Motor neuron (in vitro differentiated cells): ENCODE measurements at places on chromosomes 16 and 17. TPM values are rescaled to one million over a fixed set of nuclear protein-coding genes. Genes with fewer than 3 reads are reported as not detected.

- ATAC-seq, result no peak
Measured at GRCh38 chr16:78353640-78354275, 254.3 kb downstream of the WWOX start.

- peak; percentile 86 for ATAC-seq
Measured at GRCh38 chr16:67279296-67280089, at the start of gene PLEKHG4. TSS of gene PLEKHG4 (plus strand) at chr16:67279532. CDS start at chr16:67280045, 513 bp downstream.

DNA sequence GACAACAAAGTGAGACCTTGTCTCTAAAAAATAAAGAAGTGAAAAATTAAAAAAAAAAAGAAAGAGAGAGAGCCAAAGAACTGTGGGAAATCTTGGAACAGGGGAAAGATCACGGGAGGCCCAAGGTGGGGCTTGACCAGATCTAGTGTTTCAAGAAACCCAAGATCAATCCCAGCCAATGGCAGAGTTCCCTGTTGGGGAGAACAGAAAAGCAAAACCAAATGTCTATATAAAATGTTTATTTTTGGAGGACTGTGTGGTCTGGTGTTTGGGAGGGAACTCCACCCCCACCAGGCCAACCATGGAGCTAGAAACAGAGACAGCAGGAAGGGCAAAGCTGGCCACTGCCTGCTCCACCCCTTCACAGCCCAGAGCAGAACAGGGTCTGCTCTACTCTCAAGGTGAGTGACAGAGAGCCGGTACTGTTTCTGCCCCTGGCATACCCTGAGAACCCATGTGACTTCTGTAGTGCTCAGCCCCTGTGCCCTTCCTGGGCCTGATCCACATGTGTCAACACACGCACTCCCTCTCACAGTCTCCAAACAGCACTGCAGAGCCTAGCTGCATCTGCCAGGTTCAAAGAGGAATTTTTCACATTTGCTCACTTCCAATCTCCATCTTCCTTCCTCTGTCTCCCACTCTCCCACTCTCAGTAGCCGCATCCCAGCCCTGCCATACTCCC lies 3.7 kb downstream of the TMEM101 start:
- no peak for ATAC-seq

DNA sequence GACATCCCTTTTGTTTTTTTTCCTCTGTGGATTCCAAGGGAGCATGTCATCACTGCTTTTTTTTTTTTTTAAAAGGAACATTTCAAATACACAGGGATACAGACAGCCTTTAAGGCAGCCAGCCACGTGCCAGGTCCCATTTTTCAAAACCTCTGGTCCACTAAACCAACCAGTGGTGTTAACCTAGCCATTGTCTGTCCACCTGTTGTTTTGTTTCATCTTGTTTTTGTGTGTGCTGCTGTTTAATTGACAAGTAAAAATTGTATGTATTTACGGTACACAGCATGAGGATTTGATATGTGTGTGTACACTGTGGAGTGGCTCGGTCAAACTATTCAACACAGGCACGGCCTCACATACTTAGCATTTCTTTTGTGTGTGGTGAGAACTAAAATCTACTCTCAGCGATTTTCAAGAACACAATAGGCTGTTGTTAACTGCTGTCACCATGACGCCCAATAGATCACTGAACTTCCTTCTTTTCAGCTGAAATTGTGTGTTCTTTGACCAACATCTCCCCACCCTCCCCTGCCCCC lies 19.2 kb downstream of the TMEM114 start:
- ATAC-seq, result peak; percentile 87

GRCh38 chr16:31488468-31489297 lies 5.8 kb downstream of the SLC5A2 start:
- ATAC-seq, result no peak

- peak; percentile 27 for ATAC-seq
Measured at GRCh38 chr16:1082952-1083675, 10.6 kb downstream of the SSTR5 start.

DNA sequence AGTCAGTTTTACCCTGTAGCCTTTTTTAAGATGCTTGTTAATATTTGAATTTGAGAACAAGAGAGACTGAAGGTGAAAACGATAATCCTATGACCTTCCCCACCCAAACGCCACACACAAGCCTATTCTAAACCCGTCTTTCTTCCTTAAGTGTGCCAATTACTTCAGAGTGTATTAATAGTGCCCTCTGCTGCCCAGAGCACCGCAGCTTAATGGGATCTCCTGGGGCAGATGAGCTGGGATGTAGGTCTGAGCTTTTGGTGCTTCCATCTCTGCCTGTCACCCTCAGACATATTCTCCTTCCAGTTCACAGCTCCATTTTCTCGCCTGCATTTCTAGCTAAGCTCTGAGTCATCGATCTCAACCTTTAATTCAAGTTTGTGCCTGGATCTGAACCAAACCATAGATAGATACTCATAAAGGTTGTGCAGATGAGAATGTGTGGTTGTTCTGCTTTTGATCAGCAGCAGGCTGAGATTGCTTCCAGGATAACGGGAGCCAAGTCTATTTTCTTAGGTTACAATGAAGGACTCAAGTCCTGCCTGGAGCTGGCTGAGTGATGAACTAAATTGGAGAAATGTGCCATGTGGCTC lies 46.4 kb upstream of the CDH13 start:
- ATAC-seq, result peak; percentile 90

DNA sequence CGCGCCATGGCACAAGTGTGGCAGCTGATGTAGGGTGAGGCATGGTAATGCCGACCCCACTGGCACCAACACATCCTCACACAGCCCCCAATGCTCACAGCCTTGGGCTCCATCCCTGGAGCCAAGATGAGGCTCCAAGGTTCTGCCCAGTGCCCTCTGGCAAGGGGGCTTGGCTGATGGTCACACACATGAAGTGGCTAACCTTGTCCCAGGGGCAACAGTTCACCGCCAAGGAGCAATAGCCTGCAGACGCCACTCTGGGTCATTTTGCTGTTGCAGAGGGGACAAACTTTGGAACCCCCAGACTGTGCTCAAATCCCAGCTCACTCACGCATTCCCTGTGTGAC lies 26.8 kb downstream of the TNFRSF13B start:
- ATAC-seq, result no peak

- ATAC-seq, result no peak
Measured at GRCh38 chr16:78778101-78779004, 678.9 kb downstream of the WWOX start.

Gene TIMM22
- total RNA-seq, result 18.5 and 19.8 TPM in 2 replicates

Gene MFAP4
- total RNA-seq, result 4.5 and 5.7 TPM in 2 replicates

Gene CNGB1
- total RNA-seq, result 2.1 and 3.0 TPM in 2 replicates

Gene FOXC2
- total RNA-seq, result 0.11 and 0.20 TPM in 2 replicates

Gene EXOC3L1
- 1.2 and 2.3 TPM in 2 replicates for total RNA-seq

Gene ACLY
- total RNA-seq, result 210 and 220 TPM in 2 replicates

Gene KRT40
- total RNA-seq, result not detected in 2 replicates

Gene NPW
- total RNA-seq, result 0.41 and 0.92 TPM in 2 replicates
